ENCODE measurements at places on chromosomes 3 and 15. TPM values are rescaled to one million over a fixed set of nuclear protein-coding genes. Genes with fewer than 3 reads are reported as not detected.
A peak's percentile ranks its signal among the peaks of the same experiment; 100 is the strongest.

- DNase-seq, result no peak
Measured at GRCh38 chr15:28861031-28861534, 12.6 kb upstream of the GOLGA6L7 start.

DNA sequence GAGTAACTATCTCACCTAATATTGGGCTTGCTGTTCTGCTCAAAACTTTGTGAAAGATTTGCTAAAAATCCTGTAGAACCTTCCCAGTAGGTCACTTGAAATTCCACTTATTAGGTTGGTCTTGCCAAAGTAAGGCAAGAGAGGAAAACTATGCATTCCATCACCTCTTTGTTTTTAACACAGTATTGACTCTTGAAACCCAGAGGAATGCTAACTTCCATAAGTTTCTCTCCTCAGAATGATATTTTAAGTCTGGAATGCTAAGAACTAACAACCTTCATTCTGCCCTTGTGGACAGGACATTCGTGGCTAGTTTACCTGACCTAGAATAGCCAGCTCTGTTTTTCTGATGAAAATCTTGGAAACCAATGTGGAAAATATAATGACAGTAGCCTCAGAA, 154.5 kb downstream of the TMCO5A start:
- no peak for DNase-seq

Gene SPINT1
- polyA plus RNA-seq, result 5.6 TPM

DNA sequence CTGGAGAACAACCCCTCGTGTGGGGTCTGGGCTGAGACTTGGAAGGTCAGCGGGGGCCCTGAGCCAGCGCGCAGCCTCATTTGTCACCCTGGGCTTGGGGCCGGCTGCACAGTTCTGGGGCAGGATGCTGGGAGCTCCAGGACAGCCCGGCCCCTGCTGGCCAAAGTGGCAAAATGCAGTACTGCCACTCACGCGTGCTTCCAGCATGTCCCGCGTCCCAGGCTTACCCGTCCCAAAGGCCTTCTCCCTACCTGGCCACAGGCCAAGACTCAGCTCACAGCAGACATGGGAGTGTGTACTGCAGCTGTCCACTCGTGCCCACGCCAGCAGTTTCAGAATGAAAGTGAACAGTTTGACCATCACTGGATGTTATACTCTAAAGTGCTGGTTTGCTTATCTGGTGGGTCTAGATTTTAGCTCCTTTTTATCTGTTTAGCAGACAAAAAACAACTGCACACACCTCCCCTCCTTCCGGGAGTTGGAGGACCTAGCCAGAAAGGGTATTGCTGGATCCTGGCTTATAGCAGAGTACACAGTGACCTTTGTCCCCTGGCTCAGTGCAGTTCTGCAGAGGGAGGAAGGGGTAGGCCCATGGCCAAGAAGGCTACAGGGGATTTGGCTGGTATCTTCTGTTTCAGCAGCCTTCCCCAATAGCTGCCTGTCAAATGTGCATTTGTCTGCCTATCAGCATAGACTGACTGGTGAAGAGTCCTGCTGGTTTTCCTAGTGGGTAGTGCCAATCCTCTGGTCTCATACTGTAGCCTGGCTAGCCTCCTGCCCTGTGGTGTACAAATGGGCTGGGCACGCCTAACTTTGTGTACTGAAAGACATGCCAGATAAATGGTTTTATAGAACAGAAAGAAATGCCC, 23.2 kb upstream of the IP6K2 start:
- peak; percentile 91 for DNase-seq

GRCh38 chr3:116037954-116038911, 407.1 kb downstream of the LSAMP start:
- no peak for DNase-seq

DNA sequence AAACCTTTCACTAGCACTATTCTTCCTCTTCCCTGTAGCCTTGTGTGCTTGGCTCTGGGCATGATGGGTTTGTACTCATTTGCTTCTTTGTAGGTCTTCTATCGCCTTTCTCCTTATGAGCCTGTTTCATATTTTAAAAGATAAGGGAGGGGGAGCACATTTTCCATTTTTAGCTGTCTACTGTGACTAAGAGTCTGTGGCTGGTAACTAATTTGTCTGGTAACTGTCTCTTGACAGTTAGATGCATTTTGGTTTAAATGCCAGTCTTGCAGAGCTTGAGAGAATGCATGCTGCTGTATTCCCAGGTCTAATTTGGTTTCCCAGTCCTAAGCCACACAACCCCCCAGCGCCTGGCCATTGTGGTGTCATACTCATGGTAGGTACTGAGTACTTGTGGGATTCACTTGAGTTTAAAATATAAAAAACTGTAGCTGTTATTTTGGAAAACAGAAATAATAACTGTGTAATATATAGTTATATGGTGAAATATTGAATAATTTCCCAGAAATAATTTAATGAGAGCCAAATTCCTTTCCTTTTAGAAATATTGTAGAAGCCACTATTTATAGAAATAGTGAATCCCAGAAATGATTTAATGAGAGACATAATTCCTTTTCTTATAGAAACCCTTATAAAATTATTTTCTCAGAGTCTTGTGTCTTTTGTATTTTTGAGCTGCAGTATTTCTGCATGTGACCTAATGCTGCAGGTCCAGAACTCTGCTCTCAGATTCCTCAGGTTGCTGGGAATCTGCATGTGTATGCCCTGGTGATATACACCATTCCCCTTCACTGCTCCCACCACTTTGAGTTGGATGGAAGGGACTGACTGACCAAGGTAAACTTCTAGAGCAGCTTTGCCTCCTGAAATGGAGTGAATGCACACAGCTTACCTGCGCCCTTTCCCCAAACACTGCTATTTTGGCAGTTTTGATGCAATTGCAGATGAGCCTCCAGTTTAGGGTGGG, 13.9 kb upstream of the GPR171 start:
- no peak for DNase-seq

GRCh38 chr3:156323466-156323865, 203.1 kb downstream of the KCNAB1 start:
- no peak for DNase-seq

GRCh38 chr3:127443581-127444375, 146.8 kb downstream of the TPRA1 start:
- DNase-seq, result peak; percentile 61

DNA sequence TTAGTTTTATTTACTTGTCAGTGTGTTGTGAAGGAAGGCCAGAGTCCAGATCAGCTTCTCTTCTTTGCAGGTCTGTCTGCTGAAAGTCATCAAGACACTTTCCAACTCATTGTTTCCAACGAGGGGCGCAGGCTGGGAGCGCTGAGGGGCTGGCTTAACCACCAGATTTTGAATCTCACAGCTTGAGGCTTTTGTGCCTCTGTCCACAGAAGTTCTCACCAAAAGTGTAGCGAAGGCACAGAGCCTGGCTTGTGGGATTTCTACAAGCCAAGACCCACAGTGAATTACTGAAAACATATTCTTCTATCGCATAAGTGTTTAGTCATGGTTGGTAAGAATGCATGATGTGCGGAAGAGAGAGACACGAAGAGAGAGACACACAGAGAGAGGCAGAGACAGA, 35.2 kb downstream of the BHLHE40 start:
- DNase-seq, result peak; percentile 65

DNA sequence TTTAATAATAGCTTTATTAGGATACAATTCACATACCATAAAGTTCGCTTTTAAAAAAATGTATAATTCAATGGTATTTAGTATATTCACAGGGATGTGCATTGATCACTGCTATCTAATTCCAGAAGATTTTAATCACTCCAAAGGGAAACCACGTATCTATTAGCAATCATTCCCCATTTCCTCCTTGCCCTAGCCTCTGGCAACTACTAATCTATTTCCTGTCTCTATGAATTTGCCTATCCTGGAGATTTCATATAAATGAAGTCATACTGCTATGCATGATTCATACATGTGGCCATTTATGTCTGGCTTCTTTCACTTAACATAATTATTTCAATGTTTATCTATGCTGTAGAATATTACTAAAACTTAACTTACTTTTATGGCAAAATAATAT, 32.0 kb upstream of the CASR start:
- no peak for DNase-seq

DNA sequence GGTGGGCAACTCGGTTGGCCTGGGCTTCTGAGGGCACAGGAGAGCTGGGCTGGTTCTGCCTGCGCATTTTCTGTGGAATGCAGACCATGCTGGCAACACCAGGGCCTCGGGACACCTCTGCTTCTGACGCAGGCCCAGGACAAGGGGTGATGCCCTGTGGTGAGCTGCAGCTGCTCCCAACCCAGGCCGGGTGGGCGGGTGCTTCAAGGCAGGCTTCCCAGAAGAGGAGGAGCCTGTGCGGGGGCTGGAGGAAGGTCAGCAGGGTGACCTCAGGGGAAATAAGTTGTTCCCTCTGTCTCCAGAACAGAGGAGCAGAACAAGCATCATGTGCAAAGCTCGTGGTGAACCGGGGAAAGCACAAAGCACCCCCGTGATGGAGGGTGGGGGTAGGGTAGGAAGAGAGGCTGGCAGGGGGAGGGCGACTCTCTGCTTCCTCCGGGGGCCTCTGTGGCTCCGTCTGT, 11.0 kb upstream of the PLXNA1 start:
- DNase-seq, result no peak

DNA sequence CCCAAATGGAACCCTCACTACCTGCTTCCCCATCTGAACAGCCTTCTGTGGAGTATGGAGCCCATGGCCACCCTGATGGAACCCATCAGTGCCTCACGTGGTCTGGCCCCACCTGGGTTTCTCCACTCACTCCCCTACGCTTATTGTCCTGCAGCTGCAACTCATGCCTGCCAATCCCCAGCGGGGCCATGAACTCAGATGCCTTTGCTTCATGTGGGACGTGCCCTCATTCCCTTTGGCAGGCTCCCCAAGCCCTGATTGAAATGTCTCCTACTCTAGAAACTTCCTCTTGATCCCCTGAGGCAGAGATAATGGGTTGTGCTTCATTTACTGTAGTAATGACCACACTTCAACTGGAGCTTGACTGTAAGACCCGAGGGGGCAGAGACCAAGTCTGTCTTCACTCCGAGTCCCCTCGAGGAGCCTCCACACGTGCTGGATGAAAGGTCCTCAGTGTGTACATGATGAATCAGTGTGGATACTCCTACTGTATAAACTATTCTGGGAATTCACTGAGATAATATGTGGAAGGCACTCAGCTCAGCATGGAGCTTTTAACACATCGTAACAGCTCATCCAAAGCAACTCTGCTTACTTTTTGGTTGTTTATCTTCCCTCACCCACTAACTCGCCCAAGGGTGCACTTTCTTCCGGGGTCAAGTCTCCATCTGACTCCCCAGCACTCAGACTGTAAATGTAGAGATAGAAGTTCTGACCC, 232.8 kb upstream of the BHLHE40 start:
- DNase-seq, result no peak

Gene SCAP
- polyA plus RNA-seq, result 17.8 TPM

GRCh38 chr3:100289339-100289738, 28.5 kb downstream of the TBC1D23 start:
- DNase-seq, result no peak

GRCh38 chr3:185582236-185582635, 3.9 kb upstream of the SENP2 start:
- DNase-seq, result no peak

- peak; percentile 71 for DNase-seq
Measured at GRCh38 chr15:28114721-28115622, 15.9 kb upstream of the OCA2 start.

- DNase-seq, result no peak
Measured at GRCh38 chr3:15918988-15919387, 121.2 kb upstream of the ANKRD28 start.

Gene SPSB4
- 0.91 TPM for polyA plus RNA-seq

Gene GOLGA6D
- polyA plus RNA-seq, result not detected

Gene IL17RD
- polyA plus RNA-seq, result 0.58 TPM

Gene CCR8
- 0.06 TPM for polyA plus RNA-seq

GRCh38 chr3:127234778-127235177, 41.8 kb downstream of the PRR23E start:
- DNase-seq, result no peak

Gene DISP2
- 0.63 TPM for polyA plus RNA-seq

- peak; percentile 84 for DNase-seq
Measured at GRCh38 chr15:75732809-75733451, 20.3 kb upstream of the CSPG4 start.

Gene RYR3
- 0.99 TPM for polyA plus RNA-seq

Gene TIGIT
- polyA plus RNA-seq, result 4.2 TPM

DNA sequence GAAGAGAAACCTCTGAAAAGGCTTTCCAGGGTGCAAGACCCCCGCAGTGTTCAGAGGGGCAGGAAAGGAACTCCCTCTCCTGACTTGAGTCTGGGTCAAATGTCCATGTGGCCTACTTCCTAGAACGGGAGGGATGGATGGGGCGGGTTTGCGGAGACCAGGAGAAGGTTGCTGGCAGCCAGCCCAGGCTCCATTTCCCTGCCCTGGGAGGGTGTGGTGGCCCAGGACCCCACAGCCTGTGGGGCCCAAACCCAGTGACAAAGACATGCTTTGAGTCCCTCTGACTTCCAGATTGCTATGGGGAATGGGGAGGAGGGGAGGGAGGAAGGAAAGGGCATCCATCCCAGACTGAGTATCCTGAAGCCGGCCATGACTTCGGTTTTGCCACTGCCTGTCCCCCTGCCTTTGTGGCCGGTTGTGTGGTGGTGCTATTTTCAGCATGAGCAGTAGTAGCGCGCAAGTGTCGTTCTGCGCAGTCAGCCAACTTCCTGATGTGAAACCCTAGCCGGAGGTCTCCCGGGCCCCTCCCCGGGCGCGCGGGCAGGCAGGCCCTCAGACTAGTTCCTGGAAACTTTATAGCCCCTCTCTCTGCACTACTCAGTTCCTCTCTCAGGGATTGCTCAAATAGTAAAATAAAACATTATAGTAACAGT, 24.4 kb downstream of the MAGEF1 start:
- peak; percentile 87 for DNase-seq

- no peak for DNase-seq
Measured at GRCh38 chr3:196712514-196713413, 587 bp downstream of the PIGX start.

DNA sequence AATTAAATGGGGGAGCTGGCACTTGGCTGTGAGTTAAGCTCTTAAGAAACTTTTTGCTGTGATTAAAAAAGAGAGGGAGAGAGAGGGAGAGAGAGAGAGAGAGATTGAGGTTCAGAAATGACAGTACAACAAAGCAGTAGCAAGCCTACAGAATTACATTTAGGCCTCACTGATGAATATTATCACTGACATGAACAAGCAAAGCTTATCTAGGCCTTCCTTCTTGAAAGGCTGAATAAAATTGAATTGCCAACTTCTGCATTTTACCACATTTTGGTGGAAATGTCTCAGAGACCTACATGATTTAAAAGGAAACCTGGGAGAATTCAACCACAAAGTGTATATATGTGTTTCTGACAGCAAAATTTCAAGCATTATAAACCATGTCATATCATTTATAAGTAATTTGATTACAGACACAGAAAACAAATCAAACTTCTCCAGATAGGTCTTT, 530.8 kb downstream of the SOX2 start:
- DNase-seq, result no peak

Gene PRRT3
- 0.72 TPM for polyA plus RNA-seq

Gene MNS1
- 0.68 TPM for polyA plus RNA-seq

Gene CAND2
- polyA plus RNA-seq, result 0.88 TPM

DNA sequence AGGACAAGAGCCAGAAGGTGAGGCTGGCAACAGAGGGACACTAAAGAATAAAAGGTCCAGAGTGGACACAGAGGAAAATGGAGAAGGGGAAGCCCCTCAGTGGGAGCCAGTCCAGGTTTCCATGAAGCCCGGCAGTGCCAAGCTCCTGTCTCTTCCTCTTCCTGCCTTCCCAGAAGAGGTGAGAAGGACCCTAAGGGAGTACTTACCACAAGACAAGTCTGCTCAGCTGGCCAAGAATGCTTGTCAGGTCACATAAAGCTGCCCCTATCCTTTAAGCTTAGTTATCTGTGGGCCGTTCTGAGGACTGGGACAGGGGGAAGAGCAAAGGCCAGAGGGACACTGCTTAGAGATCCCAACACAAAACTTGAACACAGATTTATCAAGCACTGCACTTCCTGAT, 100.2 kb downstream of the RYK start:
- no peak for DNase-seq

GRCh38 chr3:189233225-189233858, 61.6 kb downstream of the TPRG1 start:
- DNase-seq, result no peak

All from spleen (tissue), 13 donors.